Activated gamma-delta T cell treated with Interleukin-2 at 50 U/mL for 16 hours (primary cell): ENCODE measurements at places on chromosomes 1 and 21.

DNA sequence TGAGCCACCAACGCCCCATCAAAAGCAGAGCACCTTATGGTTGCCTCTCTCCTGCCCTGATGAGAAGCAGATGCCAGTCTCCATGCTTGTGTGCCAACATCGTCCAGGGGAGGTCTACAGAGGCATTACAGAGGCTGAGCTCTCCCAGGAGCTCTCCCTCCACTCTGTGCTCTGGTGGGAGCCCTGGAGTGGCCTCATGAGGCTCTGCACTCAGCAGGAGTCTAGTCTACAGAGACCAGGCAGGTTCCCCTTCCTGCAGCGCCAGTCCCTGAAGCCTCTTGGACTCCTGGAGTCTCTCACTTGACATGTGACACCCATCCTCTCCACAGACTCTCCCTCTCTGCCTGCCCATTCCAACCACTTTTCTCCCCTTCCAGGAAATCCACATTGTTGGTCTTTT, 3.4 kb downstream of the DCST1 start:
- no peak for DNase-seq

DNA sequence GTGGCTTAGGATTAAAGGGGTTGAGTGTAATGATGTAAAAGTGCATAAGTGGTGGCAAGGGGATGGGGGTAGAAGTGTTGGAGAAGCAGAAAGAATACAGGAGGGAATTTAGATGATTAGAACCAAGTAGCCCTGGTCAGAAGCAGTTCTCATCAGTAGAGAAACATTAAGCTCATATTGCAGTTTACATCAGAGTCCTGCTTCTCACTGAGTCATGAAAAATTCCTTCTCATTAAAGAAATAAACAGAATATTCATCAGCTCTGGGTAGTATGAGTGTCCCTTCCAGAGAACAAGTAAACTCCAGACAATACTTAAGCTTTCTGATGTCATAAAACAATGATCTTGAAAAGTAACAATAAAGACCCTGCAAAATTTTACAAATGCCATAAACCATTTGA, 36.5 kb downstream of the LRRIQ3 start:
- no peak for DNase-seq

GRCh38 chr1:235102993-235103411, 25.6 kb downstream of the TOMM20 start:
- DNase-seq = no peak

- no peak for DNase-seq
Measured at GRCh38 chr1:113898241-113898814, 6.3 kb downstream of the AP4B1 start.

DNA sequence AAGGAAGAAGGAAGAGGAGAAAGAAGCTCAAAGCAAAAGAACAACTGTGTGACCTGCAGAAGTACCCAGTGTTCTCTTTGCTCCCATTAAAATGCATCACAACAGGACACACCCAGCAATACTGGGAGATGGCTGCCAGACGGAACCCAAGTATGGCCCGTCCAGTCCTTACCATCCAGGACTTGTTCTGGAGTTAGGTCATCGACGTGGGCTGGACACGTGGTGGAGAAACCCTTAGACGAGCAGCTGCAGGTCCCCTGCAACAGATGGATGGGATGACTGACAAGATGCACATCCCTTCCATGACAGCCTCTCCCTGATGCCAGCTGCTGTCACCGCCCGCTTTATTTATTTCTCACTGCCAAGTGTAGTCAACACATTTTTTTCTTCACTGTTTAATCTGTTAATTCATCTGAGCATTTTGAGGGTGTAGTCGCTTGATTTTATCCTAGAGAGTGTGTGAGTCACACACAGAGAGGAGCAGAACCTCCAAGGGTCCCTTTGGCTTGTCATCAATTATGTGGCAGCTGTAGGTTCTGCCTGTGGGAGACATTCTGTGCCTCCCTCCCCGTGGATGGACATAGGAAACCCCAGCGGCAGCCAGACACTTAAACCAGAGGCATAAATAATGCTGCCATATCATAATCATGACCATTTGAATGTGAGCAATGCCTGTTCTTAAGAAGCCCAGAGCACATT, 80.9 kb downstream of the ABCA4 start:
- no peak for DNase-seq

- peak; percentile 75 for DNase-seq
Measured at GRCh38 chr1:161185282-161185682, 8.0 kb upstream of the B4GALT3 start.
